Stimulated activated CD4-positive, alpha-beta T cell treated with anti-CD3 and anti-CD28 coated beads, Interleukin-1b, Interleukin-23, amount 100 ng/mL, for 4 hours (primary cell): ENCODE measurements at places on chromosomes 3 and 15.

DNA sequence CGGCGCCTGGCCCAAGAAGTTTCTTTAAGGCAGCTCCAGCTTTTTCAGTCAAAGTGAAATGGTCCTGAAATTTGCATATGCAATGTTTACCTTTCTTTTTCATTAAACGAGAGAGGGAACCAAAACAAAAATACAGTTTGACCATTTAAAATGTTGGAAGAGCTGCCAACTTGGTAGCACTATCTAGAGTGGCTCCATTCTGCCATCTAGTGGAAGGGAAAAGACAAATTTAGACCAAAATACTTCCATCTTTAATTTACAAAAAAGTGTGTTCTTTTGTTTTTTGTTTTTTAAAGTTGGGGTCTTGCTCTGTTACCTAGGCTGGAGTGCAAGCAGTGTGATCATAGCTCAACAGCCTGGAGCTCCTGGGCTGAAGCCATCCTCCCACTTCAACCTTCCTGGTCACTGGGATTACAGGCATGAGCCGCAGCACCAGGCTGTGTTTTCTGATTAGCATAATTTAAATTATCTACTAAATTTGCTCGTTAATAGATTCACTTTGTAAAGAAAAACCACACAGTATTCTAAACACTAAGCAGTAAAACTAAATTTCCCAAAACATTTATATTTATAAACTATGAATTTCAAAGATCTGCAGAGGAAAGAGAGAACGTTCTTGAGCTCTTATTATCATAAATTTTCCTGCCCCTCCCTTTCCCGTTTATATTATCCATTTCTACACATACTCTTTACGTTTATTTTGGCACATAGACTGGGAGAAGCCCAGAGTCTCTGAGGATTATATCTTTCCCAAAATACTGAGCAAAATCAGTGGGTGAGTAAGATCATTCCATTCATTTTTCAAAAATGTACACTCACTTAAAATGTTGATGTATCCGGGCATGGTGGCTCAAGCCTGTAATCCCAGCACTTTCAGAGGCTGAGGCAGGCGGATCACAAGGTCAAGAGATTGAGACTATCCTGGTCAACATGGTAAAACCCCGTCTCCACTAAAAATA is 15.4 kb upstream of the RFC4 start:
- DNase-seq = no peak

GRCh38 chr3:7410782-7411181 is 549.9 kb downstream of the GRM7 start:
- no peak for DNase-seq

DNA sequence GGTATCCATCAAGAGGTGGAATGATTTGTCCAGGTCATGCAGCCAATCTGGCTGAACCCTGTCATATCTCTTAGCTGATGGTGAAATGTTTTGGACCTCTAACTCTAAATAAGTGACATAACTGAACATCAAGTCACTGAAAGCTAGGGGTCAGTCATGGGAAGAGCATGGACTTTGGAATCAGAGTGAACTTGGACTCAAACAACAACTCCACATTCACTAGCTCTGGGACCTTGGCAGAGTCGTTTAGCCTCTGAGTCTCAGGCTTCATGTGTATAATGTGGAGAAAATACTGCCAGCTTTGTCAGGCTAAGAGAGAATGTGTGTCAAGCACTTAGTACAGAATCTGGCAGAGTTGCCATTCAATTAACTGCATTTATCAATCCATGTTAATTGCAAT is 557.8 kb upstream of the CFAP20DC start:
- DNase-seq = no peak

GRCh38 chr3:73623346-73623745 is 1.4 kb downstream of the PDZRN3 start:
- DNase-seq = no peak

- no peak for DNase-seq
Observed at GRCh38 chr15:91043202-91043874, 20.9 kb upstream of the VPS33B start.
